Stimulated activated CD4-positive, alpha-beta T cell treated with anti-CD3 and anti-CD28 coated beads, Interleukin-4, amount 100 ng/mL, for 4 hours (primary cell): ENCODE measurements at places on chromosomes 12 and 14.
A peak's percentile ranks its signal among the peaks of the same experiment; 100 is the strongest.

GRCh38 chr12:91810077-91810476, 335.6 kb downstream of the BTG1 start:
- no peak for DNase-seq

DNA sequence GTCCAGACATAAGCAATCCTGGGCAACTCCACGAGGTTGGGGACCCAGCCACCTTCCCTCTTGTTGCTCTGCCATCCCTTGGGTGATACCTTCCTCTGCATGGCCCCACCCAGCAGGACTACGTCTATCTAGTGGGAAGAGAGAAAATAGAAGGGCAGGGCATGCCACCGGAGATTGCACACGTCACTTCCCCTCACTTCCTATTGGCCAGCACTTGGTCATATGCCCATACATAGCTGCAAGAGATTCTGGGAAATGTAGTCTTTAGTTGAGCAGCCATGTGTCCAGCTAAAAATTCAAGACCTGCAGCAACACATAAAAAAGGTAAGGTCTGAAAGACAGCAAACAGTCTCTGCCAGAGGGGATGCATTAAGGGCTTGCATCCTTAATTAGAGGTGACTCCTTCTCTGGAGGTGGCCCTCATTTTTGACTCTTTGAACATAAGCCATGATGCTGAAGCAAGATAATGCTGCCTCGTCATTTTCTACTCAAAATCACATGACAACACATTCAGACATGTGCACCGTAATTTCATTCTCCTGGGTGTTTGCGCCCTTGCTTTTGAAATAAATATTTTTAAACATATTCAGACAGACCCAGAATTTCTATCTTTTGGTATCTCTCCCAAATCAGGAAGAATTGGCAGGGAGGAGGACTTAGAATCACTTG, 91.8 kb upstream of the PWP1 start:
- DNase-seq, result no peak

- DNase-seq, result no peak
Observed at GRCh38 chr12:113891739-113892520, 74.2 kb downstream of the RBM19 start.

DNA sequence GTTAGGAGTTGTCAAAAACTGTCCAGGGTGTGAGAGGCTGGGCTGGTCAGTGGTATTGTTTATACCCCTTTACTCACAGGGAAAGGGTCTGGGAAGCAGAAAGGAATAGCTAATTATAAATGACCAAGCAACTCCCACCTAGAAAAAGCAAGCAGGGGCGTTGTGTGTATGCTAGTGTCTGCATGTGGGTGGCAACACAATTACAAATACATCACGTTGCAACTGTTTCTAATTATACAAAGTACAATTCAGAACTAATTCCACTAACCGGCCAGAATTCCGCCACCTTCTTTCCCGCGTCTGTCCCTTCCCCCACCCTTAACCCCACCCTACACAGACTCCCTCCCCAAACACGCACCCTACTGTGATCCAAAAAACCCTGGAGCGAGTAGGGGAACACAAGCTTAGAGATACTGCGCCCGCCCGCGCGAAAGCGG, 2.2 kb downstream of the DPF3 start:
- DNase-seq, result no peak

DNA sequence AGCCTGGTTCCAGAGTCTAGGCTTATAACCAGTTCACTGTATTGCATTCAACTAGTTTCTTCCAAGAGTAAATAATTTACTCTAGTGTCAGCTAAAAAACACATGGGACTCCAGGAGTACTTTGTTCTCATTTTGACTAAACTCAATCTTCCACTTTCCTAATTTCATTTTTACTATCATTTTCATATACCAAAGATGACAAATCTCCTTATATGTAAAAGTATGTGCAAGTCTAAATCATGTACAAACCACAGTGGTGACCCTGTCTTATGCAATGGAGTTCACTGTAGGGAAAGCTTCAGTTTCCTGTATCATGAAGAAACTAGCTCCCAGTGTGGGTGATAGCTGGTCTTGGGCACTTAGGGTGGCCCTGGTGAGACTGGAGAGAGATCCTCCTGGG, 151.6 kb downstream of the HELB start:
- no peak for DNase-seq

DNA sequence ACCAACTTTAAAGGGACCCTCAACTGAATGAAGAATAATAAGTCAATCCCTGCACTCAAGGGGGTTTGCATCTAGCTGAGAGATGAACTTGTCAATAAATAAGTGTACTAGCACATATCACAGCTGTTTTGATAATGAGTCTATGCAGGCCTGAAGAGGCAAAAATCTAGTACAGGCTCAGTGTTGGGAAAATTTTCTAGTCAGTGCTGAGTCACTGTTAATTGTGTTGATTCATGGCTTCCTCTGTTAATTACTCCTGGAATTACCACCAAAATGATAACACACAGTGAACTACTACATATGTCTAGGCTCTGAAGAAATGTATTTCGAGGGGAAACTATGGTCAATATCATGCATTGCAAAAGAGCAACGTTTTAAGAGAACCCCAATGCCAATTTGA, 18.9 kb downstream of the SNRPF start:
- DNase-seq, result no peak

DNA sequence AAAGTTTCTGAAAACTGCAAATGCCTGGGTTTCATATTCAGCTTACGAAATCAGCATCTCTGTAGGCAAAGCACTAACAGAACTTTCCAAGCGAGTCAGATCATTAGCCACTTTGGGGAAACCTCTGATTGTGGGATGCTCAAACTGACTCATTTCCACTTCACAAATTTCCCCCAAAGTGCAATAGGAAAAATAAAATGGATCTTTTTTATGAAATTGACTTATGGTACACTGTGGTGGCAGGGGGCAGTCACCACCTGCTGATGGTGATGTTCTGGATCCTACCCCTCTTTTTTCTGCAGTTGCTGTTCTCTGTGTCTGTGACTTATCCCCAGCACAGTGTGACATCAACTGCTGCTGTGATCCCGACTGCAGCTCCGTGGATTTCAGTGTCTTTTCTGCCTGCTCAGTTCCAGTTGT, 5.6 kb downstream of the TCTN1 start:
- no peak for DNase-seq

DNA sequence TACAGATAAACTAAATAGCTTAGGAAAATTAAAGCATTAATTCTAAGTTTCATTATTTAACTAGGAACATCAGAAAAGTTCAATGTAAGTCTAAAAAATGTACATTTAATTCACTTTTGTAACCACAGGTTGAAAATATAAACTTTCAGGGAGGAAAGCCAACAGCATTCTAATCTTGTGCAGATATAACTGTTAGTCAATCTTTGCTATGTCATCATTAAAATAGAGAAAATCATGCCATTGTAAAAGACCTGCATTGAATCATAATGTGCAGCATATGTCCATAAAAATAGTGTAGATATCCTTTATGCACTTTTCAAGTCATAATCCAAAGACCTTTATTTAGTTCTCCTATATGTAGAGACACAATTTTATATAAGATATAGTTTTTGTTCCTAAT, 207.3 kb downstream of the ALG10B start:
- no peak for DNase-seq

GRCh38 chr12:102957339-102958050, at the start of gene ASCL1:
TSS of gene ASCL1 (plus strand) at chr12:102957674. CDS start at chr12:102958245, 571 bp downstream.
- DNase-seq, result no peak

DNA sequence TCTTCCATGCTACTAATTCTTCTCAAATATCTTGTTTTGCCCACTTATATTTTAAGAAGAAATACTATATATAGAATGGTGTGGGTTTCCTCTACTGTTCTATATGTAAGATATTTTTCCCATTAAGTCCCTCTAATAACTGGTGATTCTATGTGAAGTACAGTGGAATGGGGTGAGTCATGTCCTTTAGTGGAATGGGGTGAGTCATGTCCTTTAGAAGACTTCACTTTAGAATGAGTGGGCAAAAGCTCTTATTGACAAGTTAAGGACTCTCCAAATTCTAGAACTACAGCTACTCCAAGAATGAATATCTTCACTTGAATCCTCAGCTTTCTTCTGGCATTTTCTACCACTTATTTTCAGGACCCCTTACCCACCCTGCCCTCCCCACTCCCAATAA, 349.9 kb downstream of the ETNK1 start:
- DNase-seq, result no peak

- DNase-seq, result peak; percentile 47
Observed at GRCh38 chr12:100141666-100141997, 1.0 kb downstream of the BLTP3B start.

- DNase-seq, result no peak
Observed at GRCh38 chr14:94805680-94806288, 35.9 kb upstream of the GSC start.

DNA sequence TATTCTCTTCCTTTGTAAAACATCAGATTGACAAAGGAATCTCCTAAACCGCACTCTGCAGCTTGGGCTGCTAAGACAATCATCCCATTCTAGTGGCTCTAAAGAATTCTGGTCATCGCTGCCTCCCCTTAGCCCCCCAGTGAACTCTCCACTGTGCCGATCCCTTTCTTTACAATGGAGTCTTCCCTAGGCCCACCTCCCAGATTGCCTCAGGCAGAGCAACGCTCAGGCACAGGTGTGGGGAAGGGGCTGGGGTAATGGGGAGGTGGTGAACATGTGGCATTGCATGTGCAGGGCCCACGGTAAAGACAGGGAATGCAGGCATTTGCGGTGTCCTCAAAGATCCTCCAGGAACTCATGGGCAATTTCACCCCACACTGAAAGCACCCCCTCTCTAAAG, 86.3 kb downstream of the PLEKHG3 start:
- DNase-seq, result no peak

DNA sequence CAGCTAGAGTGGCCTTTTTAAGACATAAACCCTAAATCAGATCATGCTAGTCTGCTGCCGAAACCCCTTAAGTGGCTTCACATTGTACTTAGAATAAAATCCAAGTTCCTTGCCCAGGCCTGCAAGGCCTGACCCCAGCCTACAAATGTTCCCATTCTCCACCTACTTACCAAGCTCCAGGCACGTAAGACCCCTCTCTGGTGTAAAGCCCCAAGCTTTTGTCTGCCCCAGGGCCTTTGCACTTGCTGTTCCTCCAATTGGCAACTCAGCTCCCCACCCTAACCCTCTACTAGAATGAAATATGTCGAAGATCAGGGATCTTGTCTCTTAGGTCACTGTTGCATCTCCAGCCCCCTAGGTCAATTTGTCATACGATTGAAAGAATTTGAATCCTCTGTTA, 27.1 kb upstream of the MED13L start:
- DNase-seq, result no peak

GRCh38 chr14:32565256-32565655, 236.2 kb downstream of the AKAP6 start:
- DNase-seq, result no peak

DNA sequence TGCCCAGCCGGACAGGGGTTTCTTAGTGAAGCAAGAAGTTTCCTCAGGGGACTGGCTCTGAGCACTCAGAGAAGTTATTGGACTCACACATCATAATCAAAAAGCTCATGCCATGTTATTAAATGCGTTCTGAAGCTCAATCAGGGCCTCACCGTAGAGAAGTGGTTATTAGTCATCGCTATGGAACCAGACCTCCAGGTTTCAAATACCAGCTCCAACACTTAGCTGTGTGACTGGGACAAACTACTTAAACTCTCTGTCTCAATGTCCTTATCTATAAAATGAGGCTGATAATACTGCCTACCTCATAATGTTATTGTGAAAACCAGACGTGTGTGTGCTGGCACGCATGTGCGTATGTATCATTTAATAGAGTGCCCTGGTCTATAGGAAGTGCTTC, 7.3 kb downstream of the STAT6 start:
- DNase-seq, result no peak

DNA sequence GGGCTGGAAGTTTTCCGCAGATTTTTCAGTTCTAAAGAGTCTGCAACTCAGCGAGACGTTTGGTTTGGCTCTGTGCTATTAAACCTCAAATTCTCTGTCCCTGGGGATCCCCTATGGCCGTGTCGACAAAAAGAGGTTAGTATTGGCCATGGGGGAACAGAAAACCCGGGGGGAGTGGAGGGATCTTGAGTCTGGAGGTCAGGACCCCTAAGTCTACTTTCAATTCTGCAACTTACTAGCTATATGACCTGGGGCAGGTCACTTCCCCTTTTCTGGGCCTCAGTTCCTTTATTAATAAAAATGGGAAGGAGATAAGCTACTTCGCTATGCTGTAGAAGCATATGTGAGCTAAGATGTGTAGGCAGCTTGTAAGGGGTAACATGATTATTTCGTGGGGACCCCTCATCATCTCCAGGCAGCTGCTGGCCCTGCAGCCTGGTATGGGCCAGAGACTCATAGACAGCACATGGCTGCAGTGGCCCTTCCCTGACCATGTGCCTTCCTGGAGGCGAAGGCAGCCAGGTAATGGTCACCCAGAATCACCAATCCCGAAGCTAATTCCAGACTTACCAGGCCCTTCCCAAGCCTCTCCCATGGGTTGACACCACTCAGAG, 8.6 kb downstream of the ASB2 start:
- no peak for DNase-seq

GRCh38 chr12:65209655-65210043, 40.3 kb downstream of the LEMD3 start:
- no peak for DNase-seq

GRCh38 chr12:5138256-5138655, 94.6 kb downstream of the KCNA5 start:
- no peak for DNase-seq

GRCh38 chr14:40133463-40133862, 701.2 kb upstream of the FBXO33 start:
- no peak for DNase-seq

GRCh38 chr14:75434138-75434889, 6.5 kb downstream of the JDP2 start:
- DNase-seq, result no peak

GRCh38 chr14:32077081-32078022, at the start of gene ARHGAP5:
TSS of gene ARHGAP5 (plus strand) at chr14:32077304. CDS start at chr14:32090670, 13,366 bp downstream.
- peak; percentile 67 for DNase-seq

DNA sequence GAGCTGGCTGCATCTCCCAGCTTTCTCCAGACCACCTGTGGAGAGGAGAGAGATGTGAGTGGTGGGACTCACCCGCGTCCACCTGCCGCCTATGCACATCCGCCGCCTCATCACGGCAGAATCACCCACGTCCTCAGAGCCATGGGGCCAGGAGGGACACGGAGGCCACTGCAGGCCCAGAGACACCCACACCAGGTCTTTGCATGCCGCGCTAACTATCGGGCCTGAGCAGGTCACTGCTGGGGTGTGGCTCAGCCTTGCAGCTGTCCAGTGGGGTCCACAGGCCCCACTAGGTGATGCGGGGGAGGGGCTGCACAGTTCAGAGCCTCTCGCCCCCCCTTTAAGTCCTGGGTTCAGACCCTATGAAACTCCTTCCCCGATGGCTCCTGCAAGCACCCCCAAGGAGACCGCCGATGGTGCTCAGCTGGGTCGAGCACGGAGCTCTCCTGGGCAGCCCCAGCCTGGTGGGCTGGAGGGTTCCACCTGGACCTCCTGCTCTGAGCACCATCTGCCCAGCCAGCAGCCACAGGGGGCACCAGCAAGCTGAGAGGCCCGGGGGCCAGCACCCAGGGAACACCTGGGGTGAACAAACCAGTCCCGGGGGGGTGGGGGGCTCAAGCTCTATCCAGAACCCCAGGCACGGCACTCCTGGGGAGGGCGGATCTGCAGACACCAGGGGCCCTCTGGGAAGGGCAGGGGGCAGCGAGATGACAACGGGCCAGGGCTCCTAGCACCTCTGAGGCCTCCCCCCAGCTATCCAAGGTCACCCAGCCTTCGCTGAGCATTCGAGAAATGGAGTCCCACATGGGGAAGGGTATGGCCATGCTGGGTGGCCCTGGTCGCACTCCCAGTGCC, 34.3 kb downstream of the CCNK start:
- DNase-seq, result no peak
